ENCODE measurements at places on chromosomes 4 and X. TPM values are rescaled to one million over a fixed set of nuclear protein-coding genes. Genes with fewer than 3 reads are reported as not detected.

Gene MTTP
- total RNA-seq = 0.30 TPM

Gene AMTN
- not detected for total RNA-seq

Gene USP17L13
- total RNA-seq = not detected

Gene DIPK2B
- total RNA-seq = under 0.01 TPM
